ENCODE measurements at places on chromosomes 7 and 10. TPM values are rescaled to one million over a fixed set of nuclear protein-coding genes. Genes with fewer than 3 reads are reported as not detected.

- peak overlapping the region; percentile 82 for H3K27ac ChIP-seq
- H3K36me3 ChIP-seq, result no peaks in the 10 kb centered on the region
- no peak overlapping the region for H3K4me3 ChIP-seq
- H3K4me1 ChIP-seq, result peaks cover 45% of the 10 kb centered on the region
Measured at GRCh38 chr7:73885975-73886798, 25.2 kb downstream of the TMEM270 start.

- H3K4me3 ChIP-seq, result no peak overlapping the region
- H3K27me3 ChIP-seq, result peaks cover 3% of the 10 kb centered on the region
- H3K4me1 ChIP-seq, result peaks cover 3% of the 10 kb centered on the region
- H3K36me3 ChIP-seq, result no peaks in the 10 kb centered on the region
- no peak for DNase-seq
Measured at GRCh38 chr7:23462846-23463245, 7.4 kb downstream of the IGF2BP3 start.

GRCh38 chr10:89392974-89393373 is 551 bp downstream of the IFIT1 start:
- H3K27ac ChIP-seq, result peak overlapping the region; percentile 85
- H3K27me3 ChIP-seq, result no peaks in the 10 kb centered on the region
- peak; percentile 88 for DNase-seq
- peaks cover 30% of the 10 kb centered on the region for H3K4me1 ChIP-seq
- no peaks in the 10 kb centered on the region for H3K36me3 ChIP-seq

- no peaks in the 10 kb centered on the region for H3K36me3 ChIP-seq
- DNase-seq, result no peak
- no peak overlapping the region for H3K27ac ChIP-seq
- H3K4me3 ChIP-seq, result no peak overlapping the region
- no peaks in the 10 kb centered on the region for H3K27me3 ChIP-seq
- H3K4me1 ChIP-seq, result no peaks in the 10 kb centered on the region
Measured at GRCh38 chr7:22469371-22470143, 30.4 kb downstream of the STEAP1B start.

DNA sequence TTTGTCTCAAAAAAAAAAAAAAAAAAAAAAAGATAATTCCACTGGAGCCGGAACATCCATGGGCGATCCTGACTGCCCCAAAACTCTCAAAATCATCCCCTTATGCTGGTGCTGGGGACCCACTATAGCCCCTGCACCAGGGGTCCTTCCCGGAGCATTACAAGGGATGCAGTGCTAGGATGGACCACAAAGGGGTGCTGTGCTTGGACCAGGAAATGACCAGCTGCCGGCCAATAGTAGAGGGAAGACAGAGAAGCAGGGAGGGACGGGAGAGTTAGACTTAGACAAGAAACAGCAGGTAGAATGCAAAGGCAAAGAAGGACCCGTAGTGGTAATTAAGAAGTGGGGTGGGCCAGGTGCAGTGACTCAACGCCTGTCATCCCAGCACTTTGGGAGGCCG is 40.5 kb downstream of the RCC1L start:
- no peaks in the 10 kb centered on the region for H3K27me3 ChIP-seq
- H3K36me3 ChIP-seq, result no peaks in the 10 kb centered on the region

- H3K4me1 ChIP-seq, result no peaks in the 10 kb centered on the region
- no peak overlapping the region for H3K4me3 ChIP-seq
- no peaks in the 10 kb centered on the region for H3K27me3 ChIP-seq
- no peak for DNase-seq
Measured at GRCh38 chr7:3682028-3682710, 381.1 kb downstream of the SDK1 start.

ITIH2 gene
- not detected for total RNA-seq

All from vagina (tissue), 2 donors.